ENCODE measurements at places on chromosomes 11 and 22.

DNA sequence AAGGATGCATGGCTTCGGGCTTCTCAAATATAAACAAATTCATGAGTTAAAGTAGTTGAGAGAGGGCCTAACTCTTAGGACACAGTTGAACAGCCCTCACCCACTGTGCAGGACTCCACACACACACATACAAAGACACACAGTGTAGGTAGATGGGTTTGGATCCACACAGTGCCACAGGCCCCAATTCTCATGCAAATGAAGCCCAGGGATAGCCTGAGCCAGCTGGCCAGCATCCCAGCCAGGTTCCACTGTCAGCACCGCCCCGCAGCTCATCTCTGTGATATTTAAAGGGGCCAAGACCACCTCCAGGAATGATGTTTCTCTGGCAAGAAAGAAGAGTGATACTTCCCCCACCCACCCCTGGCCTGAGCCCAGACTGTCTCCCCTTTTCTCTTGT, 11.7 kb downstream of the SLC35C1 start:
- no peak for DNase-seq

DNA sequence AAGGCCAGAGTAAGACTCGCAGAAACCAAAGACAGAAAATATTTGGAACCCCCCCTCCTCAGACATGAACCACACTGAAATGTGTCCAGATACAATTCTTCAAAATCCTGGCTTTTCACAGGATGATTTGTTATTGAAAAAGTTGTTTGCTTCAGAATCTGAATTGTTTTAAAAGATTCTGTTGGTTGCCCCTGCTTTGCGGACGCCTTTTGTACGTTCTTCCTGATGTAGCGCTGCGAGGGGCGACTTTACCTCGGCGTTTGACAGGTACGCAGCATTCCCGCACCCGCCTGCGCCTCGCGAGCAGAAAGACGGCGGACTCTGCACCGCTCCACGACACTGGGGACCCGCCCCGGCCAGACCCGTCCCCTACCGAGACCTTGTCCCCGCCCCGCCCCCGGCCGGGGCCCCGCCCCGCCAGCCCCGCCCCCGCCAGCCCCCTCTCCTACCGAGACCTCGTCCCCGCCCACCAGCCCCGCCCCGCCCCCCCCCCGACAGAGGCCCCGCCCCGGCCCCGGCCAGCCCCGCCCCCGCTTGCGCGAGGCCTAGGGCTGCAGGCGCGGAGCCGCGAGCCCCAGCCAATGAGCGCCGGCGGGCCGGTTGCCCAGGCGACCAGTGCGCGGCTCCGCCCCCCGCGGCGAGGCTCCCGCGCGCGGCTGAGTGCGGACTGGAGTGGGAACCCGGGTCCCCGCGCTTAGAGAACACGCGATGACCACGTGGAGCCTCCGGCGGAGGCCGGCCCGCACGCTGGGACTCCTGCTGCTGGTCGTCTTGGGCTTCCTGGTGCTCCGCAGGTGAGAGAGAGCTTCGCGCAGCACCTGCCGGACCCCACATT, at the start of gene GLB1L2:
Gene GLB1L2 (plus strand): TSS at position 635 of the 835 bp plus-strand sequence. CDS start 74 bp downstream, at position 709.
- peak; percentile 84 for DNase-seq

GRCh38 chr22:49561338-49561737, 266.3 kb downstream of the BRD1 start:
- DNase-seq, result no peak

- no peak for DNase-seq
Measured at GRCh38 chr22:21641417-21641788, 699 bp upstream of the SDF2L1 start.

- no peak for DNase-seq
Measured at GRCh38 chr22:37661160-37661924, 2.8 kb downstream of the PDXP start.

GRCh38 chr22:44402196-44403111, 89.7 kb upstream of the SHISAL1 start:
- DNase-seq, result no peak

DNA sequence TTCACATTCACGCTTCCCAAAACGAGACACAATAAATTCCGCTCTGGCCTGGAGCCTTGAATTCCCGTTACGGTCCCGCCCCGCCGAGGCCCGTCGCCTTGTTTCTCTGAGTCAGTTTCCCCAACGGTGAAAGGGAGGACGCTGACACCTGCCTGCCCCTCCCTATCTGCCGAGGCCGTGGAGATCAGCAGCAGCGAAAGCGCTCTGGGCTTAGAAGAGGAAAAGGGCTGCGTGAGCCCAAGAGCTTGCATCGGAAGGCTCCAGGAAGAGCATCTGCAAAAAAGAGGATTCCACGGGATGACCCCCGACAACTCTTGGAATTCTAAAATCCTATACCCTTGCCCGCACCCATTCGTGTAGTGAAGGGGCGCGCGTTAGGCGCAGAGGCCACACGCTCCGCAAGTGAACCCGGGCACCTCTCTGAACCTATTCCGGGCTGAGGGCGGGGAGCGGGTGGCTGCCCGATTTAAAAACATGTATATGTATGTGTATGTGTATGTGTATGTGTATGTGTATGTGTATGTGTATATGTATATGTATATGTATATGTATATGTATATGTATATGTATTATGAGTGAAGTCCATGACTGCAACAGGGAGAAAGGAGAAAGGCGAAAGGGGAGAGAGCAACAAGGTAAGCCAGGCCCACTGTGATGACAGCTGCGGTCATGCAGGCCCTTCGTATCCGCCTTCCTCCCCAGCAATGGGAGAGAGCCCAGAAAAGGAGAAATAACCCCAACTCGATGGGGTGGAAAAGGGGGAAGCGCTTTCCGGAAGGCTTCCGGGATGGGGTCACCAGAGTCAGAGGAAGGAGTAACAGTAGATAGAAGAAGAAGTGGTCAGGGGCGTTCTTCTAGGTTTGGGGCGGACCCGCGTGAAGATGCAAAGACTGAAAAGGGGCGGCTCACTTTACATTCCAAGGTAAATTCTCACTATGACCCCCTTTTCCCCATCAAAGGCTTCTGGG, 948 bp upstream of the MRTFA start:
- peak; percentile 60 for DNase-seq

- DNase-seq, result peak; percentile 36
Measured at GRCh38 chr11:96259134-96259830, 83.7 kb downstream of the MAML2 start.

DNA sequence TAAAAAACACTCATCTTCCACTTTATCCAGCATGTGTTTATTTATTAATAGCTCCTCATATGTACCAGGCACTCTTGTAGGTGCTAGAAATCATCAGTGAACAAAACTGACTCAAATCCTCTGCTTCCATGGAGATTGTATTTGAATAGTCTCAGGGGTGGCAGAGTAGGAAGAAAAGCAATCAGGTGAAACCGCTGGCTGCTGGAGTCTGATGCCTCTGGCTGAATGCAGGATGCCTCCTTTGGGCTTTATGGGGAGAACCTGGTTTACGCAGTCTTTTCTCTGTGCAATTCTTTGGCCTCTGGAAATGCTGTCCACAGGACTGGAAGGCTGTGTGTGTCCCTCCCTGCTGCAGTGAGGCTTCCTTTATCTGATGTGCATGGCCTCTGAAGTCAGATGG, 12.8 kb upstream of the OSBP2 start:
- no peak for DNase-seq

- DNase-seq, result no peak
Measured at GRCh38 chr11:11876458-11876857, 34.7 kb downstream of the USP47 start.

DNA sequence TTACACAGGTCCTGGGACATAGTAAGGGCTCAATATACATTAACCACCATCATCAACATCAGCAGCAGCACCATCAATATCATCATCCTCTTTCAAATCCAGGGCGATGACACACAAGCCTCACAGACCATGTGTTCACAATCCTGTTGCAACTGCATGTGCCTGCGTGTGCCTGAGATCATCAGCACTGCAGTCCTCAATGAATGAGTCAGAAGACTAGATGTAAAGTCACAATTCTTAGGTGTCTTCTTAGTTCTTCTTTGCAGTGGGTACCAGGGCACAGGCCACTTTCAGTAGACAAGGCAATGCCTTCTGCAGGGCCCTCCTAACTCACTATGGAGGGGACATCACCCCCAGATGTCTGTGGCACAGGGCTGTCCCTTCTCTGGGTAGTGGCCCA, 111.1 kb downstream of the MYO18B start:
- DNase-seq, result peak; percentile 18

DNA sequence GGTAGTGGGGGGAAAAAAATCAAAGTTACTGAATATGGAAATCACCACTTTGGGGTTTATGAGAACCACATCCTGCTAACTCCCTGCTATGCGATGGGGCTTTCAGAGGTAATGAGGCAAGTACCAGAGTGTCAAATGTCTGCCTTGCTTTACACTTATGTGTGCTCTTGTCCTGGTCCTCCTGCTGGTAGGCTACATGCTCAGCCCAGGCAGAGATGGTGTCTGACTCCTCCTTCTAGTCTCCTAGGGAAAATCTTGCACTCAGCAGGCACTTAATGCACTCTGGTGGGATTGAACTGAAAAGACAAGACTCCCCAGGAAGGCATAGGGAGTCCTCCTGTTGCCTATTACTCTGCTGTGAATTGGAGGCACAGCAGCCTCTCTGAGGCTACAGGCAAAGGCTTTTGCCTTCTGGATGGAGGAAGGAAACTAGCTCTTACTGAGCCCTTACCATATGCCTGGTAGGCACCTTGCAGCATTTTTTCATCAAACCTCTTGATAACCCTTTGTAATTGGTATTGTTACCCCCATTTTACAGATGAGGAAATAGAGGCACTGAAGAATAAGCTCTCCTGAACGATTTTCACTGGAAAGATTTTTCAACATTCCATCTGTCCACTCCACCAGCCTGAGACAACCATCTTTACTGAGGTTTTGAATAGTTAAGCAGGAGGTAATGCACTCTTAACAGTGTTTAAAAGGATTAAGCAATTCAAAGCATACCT, 132.1 kb upstream of the PAX6 start:
- DNase-seq, result peak; percentile 6

- DNase-seq, result no peak
Measured at GRCh38 chr22:38453996-38454352, 1.0 kb downstream of the KCNJ4 start.

- DNase-seq, result no peak
Measured at GRCh38 chr22:39839204-39839603, 54.4 kb downstream of the ENTHD1 start.

DNA sequence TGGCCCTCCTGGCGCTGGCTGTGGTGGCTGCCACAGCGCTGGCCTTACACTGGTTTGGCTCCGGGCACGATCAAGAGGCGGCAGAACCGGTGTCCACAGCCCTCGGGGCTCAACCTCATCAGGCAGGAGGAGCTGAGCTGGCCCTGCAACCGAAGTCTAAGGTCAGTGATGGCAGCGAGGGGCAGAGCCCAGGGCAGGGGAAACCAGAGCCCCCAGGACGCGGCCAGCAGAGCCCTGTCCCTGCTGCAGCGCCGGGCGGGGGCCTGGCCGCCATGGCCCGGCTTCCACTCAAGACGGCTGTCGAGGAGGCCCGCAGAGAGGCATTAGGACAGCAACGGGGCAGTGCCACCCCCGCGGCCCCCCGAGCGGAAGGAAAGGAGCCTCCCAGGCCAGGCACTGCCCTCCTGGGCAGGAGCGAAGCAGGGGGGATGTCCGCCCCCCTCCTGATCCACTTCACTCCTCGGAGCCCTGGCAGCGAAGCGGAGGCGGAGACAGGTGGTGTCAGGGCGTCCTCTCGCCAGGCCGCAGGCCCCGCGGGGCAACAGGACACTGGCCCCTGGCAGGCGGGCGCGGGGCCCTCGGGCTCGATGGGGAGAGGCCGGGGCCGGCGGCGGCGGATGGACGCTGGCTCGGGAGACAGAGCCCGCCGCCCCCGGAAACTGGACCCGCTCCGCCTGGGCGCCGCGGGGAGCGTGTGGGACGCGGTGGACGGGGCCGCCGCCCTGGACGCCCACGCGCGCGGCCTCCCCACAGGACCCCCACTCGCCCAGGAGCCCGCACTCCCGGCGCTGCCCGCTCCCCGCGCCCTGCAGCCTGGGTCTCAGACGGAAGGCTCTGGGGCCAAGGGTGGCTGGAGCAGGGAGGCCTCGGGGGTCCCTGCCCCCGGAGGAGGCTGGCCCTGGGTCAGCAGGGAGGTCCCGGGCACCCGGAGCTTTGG, 895 bp downstream of the KLHDC7B start:
- DNase-seq, result no peak

DNA sequence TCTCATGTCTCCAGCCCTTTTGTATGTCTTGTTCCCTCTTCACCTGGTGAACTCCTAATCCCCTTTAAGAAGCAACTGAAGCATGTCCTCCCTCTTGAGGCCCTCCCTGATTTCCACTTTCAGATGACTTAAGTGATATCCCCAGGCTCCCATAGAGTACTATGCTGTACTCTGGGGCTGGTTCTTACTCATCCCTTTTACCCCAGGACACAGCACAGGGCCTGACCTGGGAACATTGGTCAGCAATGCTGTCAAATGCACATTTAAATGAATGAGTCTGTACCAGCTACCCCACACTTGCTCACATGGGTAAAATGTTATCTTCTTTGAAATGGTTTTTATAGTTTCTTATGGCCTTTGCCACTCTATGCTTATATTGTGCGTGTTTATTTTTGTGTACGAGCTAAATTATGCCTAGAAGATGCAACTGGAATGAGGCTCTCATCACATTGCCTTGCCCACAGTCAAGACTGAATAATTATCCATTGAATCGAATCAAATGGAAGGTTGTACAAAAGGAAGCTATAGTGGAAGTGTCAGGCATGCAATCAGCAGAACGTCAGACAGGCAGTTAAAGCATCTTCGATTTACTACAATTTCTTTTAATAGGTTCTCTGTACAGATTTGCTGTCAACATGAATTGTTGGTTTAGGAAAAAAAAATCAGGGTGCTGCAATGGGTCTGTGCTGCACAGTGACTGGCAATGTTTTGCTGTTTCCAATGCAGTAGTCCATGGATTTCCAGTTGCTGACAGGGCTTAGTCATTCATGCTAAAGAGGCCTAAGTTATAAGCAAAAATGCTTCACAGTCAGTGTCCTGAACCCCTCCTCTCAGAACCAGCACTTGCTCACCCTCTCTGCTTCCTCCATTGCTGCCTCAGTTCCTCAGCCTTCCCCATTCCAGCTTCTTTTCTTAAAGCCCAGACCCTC, 79.5 kb downstream of the PARVA start:
- DNase-seq, result no peak

GRCh38 chr11:12007769-12008737, at the start of gene DKK3:
Gene DKK3, minus strand, starts transcription at chr11:12008626. Its CDS starts 44 bp downstream, at chr11:12008582.
- DNase-seq, result no peak

GRCh38 chr11:69014898-69015549, 2.0 kb upstream of the MRGPRF start:
- DNase-seq, result no peak

- no peak for DNase-seq
Measured at GRCh38 chr11:43738600-43739409, 58.3 kb downstream of the HSD17B12 start.
